ENCODE measurements at places on chromosomes 7 and 10.

DNA sequence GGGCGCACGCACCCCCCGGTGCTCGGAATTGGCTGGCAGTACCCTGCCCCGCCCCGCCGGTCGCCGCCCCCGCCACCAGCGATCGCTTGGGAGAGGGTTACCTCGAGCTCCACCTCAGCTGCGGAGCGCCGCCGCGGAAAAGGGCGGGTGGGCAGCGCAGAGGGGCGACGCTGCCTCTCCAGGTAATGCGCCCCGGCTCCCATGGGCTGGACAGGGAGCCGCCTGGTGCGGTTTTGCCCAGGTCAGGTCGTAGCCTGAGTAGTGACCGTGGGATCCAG, 1.3 kb downstream of the PFKFB3 start:
- peak; percentile 54 for DNase-seq

DNA sequence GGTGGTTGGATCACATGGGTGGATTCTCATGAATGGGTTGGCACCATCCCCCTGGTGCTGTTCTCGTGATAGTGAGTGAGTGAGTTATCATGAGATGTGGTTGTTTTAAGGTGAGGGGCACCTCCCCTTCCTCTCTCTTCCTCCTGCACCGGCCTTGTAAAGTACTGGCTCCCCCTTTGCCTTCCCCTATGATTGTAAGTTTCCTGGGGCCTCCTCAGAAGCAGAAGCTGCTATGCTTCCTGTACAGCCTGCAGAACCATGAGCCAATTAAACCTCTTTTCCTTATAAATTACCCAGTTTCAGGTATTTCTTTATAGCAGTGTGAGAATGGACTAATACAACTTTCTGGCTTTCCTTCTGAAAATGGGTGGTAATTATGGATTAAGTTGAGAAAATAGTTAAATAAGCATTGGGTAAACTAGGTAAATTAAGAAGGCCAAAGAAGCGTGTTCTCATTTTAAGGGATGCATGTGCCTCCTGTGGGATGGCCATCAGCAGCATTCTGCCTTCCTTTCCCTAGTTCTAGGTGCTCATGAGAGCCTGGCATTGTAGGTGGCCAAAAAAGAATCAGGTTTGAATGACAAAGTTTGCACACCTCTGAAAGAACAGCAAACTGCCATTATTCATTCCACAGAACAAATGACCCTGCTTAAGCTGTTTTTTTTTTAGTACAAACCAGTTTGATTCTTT, 241.4 kb upstream of the CCDC6 start:
- no peak for DNase-seq

- DNase-seq, result no peak
Observed at GRCh38 chr7:1674161-1675035, 4.3 kb downstream of the ELFN1 start.

DNA sequence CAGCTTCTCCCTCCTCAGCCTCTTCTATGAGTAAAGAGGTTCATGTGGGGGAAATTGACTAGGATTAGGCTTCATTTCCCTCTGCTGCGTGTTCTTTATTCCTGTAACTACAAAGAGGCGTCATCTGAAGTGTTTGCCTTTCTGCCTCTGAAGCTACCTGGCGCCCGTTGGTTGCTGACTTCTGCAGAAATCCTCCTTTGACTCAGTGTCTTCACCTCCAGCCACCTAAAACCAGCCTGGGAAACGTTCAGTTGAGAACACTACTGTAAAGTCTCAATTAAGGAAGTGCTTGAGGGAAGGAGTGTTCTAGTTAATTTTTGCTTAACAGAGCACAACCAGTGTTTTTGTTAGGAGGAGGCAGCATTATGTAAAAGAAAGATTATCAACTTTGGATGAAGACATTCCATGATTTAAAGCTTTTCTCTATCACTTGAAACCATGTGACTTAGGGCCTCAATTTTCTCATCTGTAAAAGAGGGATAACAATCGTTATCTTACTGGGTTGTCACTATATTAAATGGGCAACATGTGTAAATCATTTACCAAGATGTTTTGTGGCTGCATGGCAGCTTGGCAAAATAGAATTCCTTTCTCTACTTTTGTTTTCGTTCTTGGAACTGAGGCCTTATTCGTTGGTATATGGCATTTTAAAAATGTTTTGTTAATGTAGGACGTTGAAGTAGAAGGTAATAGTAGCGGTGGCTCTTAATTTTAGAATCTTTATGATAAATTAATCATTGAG, 642.9 kb downstream of the SDK1 start:
- no peak for DNase-seq

DNA sequence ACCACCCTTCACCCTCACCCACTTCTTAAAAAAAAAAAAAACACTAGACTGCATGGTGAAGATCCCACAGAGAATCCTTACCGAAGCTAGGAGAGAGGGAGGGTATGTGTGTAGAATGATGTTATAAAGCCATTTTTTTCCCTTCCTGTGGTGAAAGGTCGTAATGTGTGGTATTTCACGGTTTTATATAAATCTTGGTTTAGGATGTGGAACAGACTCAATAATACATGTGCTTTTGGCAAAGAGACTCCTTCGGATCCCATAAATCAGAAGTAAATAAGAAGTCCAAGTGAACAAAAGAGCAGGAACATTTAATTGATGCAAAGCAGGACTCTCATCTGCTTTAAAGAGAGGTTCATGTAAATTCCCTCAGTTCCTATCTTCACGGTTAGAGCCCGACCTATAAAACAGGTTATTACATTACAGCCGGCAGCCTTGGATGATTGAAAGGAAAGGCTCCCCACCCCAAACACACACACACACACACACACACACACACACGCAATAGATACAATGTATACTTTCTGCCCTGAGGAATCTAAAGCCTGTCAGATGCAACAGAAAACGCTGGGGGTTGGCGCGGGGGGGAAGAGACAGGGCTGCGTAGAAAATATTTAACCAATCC, 8.8 kb downstream of the DLX5 start:
- no peak for DNase-seq

- DNase-seq, result peak; percentile 78
Observed at GRCh38 chr7:85595750-85596178, 408.9 kb upstream of the SEMA3D start.

GRCh38 chr7:43531700-43532099, 51.2 kb upstream of the STK17A start:
- DNase-seq, result no peak

DNA sequence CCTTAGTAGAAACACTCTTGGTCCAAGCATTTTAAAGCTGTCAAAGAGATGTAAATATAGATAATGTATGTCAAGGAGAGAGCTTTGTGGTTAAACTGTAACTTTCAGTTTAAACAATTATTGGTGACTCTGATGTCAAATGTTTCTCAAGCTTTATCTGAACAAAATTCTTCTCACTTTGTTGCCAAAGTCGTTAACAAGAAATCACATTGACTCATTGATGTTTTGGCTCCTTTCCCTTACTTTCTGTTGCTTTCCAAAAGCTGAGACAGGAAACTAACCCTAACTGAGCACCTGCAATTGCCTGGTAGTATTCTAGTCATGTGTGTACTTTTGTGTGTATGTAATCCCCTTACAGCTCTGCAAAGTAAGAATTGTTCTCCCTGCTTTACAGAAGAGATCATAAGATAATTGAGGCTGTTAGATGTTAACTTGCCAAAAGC, 108.5 kb downstream of the CFTR start:
- DNase-seq, result no peak

- no peak for DNase-seq
Observed at GRCh38 chr10:81479316-81479715, 395.7 kb upstream of the NRG3 start.

- peak; percentile 44 for DNase-seq
Observed at GRCh38 chr7:149773446-149774236, at the start of gene ZNF467. TSS of gene ZNF467 (minus strand) at chr7:149773588. CDS start at chr7:149771032, 2,556 bp downstream.

DNA sequence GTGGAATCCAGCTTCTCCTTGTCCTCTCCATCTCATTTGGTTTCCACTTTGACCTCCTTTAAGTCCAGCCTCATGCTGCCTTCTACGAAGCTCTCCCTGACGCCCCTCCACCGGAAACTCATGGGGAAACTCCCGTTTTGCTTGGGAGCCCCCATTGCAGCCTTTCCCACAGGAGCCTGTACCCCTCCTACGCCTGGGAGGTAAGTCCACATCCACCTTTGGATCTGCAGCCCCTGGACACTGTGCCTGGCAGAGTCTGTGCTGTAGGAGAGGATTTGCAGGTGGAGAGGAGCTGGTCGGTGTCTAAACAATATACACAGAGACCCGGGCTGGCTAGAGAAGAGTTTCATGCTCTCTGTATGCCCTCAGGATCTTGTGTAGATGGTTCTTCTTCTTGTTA, 296.1 kb downstream of the GLRX3 start:
- DNase-seq, result no peak

- peak; percentile 92 for DNase-seq
Observed at GRCh38 chr7:51162724-51163329, 153.8 kb downstream of the COBL start.

- no peak for DNase-seq
Observed at GRCh38 chr7:135428011-135428410, 81.9 kb downstream of the CNOT4 start.

- no peak for DNase-seq
Observed at GRCh38 chr7:36277249-36277542, 112.5 kb upstream of the ANLN start.

GRCh38 chr10:42888504-42889095, 106.0 kb downstream of the BMS1 start:
- no peak for DNase-seq

GRCh38 chr7:1238450-1238882, 5.8 kb downstream of the UNCX start:
- no peak for DNase-seq

DNA sequence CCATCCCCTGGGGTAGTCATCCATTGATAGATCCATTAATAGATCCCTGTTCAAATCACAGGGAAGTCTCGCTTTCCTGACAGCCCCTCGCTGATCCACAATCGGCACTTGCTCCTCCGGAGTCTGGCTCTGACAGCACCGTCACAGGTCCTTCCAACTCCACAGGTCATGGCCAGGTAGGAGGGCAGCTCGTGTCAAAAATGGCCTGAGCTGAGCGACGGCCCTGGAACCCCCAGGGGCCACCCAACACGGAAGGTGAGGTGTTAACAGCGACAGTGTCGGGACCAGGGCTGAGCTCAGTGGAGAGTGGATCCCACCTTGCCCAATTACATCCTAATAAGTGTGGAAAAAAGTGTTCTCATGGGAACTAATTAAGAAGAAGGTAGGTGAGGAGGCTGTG, 219.8 kb downstream of the TCERG1L start:
- DNase-seq, result no peak

- DNase-seq, result no peak
Observed at GRCh38 chr7:142353147-142354060, 95.5 kb upstream of the PRSS58 start.

GRCh38 chr7:44309271-44310091, 15.9 kb downstream of the CAMK2B start:
- peak; percentile 75 for DNase-seq

DNA sequence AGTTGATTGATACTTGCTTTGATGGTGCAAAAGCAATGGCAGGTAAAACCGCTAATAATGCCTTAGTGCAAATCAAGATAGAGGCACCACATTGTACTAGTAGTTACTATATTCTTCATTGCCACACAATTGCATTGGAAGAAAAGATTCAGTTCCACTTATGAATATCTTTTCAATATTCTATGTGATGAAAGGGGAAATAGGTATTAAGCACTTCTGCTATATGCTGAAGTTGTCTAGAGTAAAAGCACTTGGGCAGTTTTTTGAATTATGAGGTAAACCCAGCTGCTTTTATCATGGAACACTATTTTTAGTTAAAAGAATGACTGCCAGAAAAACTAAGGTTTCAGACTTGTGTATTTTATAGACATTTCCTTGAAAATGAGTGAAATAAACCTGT, 15.5 kb downstream of the ENTPD7 start:
- DNase-seq, result no peak

DNA sequence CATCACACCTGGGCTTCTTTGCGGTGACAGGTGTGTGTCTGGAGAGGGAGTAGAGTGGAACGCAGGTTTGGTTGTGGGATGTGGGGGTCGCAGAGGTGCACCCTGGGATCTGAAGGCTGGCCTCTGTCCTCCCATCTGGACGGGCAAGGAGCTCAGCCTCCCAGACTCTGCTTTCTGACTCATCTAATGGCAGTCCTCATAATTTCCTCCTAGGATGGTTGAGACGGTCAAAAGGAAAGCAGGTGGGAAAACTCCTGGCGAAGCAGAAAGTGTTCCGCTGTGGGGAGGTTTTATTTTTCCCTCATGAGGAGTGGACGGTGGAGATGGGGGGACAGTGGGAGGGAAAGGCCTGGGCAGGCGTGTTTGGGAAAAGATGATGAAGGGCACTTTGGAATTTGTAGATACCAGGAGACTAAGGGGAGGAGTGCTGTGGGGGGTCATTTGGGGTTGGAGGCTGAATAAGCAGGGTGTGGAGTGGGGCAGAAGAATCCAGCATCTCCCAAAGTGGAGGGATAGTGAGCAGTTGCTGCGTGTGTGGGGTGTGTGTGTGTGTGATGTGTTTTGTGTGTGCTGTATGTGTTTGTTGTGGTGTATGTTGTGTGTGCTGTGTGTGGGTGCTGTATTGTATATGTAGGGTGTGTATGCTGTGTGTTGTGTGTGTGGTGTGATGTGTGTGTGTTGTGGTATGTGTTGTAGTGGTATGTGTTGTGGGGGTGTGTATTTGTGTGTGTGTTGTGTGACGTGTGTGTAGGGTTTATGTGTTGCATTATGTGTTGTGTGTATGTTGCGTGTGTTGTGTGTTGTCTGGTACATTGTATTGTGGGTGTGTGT, 97.2 kb upstream of the PODXL start:
- DNase-seq, result no peak

DNA sequence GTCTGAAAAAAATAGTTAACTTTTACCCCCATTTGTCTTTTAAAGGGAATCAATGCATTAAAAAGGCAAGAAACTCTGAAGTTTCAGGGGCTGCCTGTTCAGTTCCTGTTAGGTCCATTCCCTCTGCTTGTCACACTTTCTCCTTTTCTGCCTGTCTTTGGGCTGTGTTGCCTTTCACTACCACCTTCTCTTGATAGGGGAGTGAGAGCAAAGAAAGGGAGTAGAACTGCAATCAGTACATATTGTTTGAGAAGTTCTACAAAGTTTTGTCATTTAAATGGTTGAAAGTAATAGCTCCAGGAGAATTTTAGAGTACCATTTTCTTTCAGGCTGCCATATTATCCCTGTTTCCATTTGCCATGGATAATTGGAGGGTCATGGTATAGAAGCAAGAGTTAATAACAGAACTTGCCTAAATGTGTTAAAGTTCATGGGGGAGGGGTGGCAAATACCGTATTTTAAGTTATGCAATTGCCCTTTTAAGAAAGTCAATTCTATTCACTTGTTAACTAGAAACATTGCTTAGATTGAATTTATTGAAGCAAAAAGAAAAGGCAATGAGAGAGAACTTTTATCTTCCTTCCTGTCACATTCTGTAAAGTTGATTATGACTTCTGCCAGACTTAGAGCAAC, 38.6 kb downstream of the MPLKIP start:
- DNase-seq, result no peak

- no peak for DNase-seq
Observed at GRCh38 chr7:4702961-4703512, 20.9 kb downstream of the FOXK1 start.

- DNase-seq, result no peak
Observed at GRCh38 chr10:75696536-75696935, 265.1 kb downstream of the LRMDA start.

GRCh38 chr7:3463696-3464095, 162.6 kb downstream of the SDK1 start:
- DNase-seq, result no peak
